ENCODE measurements at places on chromosomes 6 and 20. TPM values are rescaled to one million over a fixed set of nuclear protein-coding genes. Genes with fewer than 3 reads are reported as not detected.

MOCS1 gene
- total RNA-seq, result 11.3 TPM

DEFB132 gene
- not detected for total RNA-seq

ADGRB3 gene
- not detected for total RNA-seq

SRSF3 gene
- 116 TPM for total RNA-seq

ZNF311 gene
- 0.94 TPM for total RNA-seq

NKX2-2 gene
- total RNA-seq, result not detected

TRIM15 gene
- not detected for total RNA-seq

FRK gene
- 0.47 TPM for total RNA-seq

LY6G6F gene
- not detected for total RNA-seq

SLC17A3 gene
- total RNA-seq, result not detected

TRIM10 gene
- total RNA-seq, result not detected

TMC2 gene
- not detected for total RNA-seq

ZSCAN31 gene
- 16.8 TPM for total RNA-seq

PHACTR1 gene
- 0.08 TPM for total RNA-seq

VSX1 gene
- not detected for total RNA-seq

TUBB2A gene
- 102 TPM for total RNA-seq

MUCL3 gene
- not detected for total RNA-seq

SLC22A16 gene
- total RNA-seq, result not detected

MAFB gene
- 3.2 TPM for total RNA-seq

PDCD2 gene
- 23.1 TPM for total RNA-seq

PKIB gene
- total RNA-seq, result 0.45 TPM

BPHL gene
- 15.2 TPM for total RNA-seq

GLP1R gene
- total RNA-seq, result not detected

MYL9 gene
- 5.6 TPM for total RNA-seq

SNTA1 gene
- total RNA-seq, result 27.0 TPM

GABRR1 gene
- total RNA-seq, result not detected

SYNCRIP gene
- total RNA-seq, result 48.8 TPM

OPN5 gene
- not detected for total RNA-seq

BHLHE23 gene
- not detected for total RNA-seq

SOD2 gene
- total RNA-seq, result 7,525 TPM

DYNLT2 gene
- total RNA-seq, result 0.45 TPM

ZC3H12D gene
- total RNA-seq, result not detected

UNC5CL gene
- 0.12 TPM for total RNA-seq

MAD2L1BP gene
- 9.2 TPM for total RNA-seq

SYNDIG1 gene
- total RNA-seq, result 4.9 TPM

LY6G5C gene
- total RNA-seq, result not detected

PARD6B gene
- 0.23 TPM for total RNA-seq

TMEM239 gene
- total RNA-seq, result not detected

SMOC2 gene
- total RNA-seq, result not detected

CLIC5 gene
- total RNA-seq, result not detected

PACRG gene
- not detected for total RNA-seq

DLL1 gene
- total RNA-seq, result 1.8 TPM

THBD gene
- 27.5 TPM for total RNA-seq

HEY2 gene
- total RNA-seq, result 4.9 TPM

OOEP gene
- not detected for total RNA-seq

SNHG17 gene
- 5.1 TPM for total RNA-seq

IL17F gene
- not detected for total RNA-seq

HTR1B gene
- not detected for total RNA-seq

SLC44A4 gene
- total RNA-seq, result not detected

EEF1A2 gene
- 0.47 TPM for total RNA-seq

RIPOR2 gene
- total RNA-seq, result 0.23 TPM

LY86 gene
- not detected for total RNA-seq

DHX35 gene
- total RNA-seq, result 5.9 TPM

CYP39A1 gene
- 2.1 TPM for total RNA-seq

GTF3C6 gene
- total RNA-seq, result 32.1 TPM
